Nucleus accumbens (tissue), 56 donors: ENCODE measurements at places on chromosomes 6 and 20.

DNA sequence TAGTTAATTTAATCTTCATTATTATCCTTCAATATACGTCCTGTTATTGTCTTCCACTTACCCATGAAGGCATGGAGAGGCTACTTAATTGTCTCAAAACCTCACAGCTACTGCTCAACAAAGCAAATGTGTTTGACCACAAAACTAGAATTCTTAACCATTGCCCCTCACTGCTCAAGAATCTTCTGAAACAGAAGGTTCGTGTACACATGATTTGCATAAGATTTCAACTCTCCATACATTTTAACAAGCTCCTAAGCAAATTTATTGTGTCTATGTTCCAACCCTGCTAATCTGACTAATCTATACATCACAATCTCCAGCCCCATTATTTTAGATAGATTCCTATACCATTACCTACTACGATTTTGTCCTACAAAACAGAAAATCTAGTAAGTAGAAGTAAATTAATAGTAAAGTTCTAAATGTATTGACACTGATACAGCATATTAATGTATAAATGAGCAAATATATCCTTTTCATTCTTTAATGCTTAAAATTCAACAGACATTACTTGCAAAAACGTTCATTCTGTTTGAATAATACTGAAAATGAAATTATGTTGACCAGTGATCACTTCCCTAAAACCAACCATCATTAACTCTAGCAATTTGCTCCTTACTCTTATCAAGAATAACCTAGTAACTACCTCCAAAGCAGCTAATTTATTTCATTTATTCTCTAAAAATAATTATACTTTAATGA, 89.7 kb upstream of the RNF217 start:
- no peak for DNase-seq

GRCh38 chr6:85751374-85752055, 108.8 kb upstream of the SYNCRIP start:
- no peak for DNase-seq

GRCh38 chr20:36768768-36769430, 4.7 kb downstream of the DSN1 start:
- no peak for DNase-seq

- DNase-seq = no peak
Measured at GRCh38 chr6:119346936-119347335, 2.6 kb downstream of the MAN1A1 start.

DNA sequence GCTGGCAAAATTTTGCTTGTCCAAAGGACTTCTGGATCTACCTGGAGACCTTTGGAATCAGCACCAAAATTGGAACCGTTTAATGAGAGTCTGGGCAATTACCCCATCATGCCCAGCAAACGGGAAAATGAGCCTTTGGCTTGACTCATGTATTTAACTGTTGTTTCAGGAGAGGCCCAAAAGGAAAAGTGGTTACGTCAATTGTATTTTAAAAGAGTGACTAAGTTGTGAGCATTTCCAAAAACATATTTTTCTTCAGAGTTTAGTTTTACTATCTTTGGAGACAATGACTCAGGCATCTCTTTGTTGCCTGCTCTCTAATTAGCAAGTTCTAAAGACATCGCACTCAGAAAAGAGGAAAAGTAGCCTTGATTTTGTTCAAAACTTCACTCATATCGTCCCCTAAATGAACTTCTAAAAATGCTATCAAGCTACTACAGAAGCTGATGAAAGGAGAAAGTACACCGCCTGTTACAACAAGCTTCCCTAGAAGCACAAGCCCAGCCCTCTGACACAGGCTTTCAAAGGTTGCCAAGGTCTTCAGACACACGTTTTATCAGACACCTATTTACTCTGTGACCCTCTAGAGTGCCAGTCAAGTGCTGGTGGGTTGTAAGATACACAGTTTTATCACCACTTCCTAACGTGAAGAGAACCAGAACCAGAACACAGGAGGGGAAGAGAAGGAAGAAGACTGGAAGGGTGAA, 146.2 kb downstream of the TBX18 start:
- DNase-seq = no peak

DNA sequence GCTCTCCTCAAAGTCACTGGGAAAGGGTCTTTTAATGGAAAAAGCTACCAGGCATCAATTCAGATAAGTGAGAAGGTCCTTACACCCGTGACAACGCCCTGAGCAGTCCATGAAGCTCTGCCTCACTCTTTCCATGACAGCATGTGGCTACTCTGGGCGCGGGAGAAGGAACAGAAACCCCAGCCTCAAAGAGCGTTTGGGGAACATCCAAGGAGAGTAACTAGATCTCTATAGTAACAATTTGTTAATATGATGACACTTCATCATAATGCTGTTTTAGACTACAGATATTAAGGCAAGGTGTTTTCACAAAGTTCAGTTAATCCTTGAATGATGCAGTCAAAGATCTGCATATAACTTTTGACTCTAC, 55.2 kb downstream of the KIF6 start:
- no peak for DNase-seq

DNA sequence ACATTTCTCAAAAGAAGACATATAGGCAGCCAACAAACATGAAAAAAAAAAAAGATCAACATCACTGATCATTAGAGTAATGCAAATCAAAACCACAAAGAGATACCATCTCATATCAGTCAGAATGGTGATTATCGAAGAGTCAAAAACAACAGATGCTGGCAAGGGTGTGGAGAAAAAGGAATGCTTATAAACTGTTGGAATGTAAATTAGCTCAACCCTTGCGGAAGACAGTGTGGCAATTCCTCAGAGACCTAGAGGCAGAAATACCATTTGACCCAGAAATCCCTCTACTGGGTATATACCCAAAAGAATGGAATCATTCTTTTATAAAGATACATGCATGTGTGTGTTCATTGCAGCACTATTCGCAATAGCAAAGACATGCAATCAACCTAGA, 303.8 kb upstream of the THEMIS start:
- no peak for DNase-seq

DNA sequence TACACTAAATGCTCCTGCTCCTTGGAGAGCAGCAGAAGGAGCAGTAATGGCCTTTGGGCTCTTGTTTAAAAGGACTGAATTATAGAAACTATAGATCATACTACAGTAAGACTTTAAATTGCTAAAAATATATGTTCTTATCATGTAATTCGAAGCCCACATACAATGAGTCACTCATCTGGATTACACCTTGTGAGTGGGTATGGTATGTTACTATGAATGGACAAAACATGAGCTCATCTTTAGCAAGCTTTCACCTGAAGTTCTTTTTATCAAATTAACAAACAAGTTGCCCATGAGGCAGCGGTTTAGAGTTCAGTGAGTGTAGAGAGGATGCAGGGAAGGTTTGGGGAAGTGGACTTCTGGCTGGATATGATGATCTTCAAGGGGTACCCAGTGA, 114.4 kb upstream of the CCN2 start:
- no peak for DNase-seq

DNA sequence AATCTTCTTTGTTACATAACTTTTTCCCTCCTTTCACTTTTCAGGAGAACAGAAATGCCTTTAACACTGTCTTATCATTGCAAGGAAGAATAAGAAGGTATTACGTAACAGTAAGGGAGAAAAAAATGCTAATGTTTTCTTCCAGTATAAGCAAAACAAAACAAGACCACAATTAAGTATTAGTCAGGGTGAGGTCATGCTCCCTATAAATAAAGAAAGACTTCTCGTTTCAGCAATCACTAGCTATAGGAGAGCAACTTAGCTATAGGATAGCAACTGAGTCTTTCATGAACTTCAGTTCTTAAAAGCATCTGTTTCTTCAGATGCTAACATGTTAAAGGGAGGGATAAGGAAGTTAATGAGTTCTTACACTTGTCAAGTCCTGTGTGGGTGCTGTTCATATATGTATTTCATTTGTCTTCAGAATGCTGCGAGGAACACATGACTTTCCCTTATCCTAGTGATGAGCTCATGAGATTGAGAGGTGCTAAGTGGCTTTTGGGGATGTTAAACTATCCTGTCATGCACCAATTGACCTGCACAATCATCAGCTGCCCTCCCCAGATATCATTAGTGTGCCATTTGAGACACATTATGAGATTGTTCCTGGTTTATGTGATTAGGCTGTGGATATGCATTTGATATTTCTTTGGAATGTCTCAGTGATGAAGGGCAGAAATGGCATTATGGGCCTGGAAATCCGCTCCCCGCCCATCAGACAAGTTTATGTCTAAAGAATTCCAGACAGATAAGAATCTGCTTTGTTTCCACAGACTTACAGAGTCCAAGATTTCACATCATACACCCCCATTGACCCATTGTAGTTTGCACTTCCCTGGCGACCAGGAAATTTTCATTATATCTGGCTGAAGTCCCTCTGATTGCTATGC, 37.5 kb downstream of the LAMA4 start:
- DNase-seq = no peak

DNA sequence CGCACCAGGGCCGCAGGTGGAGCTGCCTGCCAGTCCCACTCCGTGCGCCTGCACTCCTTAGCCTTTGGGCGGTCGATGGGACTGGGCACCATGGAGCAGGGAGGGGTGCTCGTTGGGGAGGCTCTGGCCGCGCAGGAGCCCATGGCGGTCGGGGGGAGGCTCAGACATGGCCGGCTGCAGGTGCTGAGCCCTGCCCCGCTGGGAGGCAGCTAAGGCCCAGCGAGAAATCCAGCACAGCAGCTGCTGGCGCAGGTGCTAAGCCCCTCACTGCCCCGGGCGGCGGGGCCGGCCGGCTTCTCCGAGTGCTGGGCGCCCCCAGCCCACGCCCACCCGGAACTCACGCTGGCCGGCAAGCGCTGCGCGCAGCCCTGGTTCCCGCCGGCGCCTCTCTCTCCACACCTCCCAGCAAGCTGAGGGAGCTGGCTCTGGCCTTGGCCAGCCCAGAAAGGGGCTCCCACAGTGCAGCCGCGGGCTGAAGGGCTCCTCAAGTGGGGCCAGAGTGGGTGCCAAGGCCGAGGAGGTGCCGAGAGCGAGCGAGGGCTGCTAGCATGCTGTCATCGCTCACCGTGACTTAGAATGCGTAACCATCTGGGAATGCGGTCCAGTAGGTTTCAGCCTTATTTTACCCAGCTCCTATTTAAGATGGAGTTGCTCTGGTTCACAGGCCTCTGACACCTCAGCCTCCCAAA, 77.3 kb downstream of the C6orf52 start:
- DNase-seq = no peak

DNA sequence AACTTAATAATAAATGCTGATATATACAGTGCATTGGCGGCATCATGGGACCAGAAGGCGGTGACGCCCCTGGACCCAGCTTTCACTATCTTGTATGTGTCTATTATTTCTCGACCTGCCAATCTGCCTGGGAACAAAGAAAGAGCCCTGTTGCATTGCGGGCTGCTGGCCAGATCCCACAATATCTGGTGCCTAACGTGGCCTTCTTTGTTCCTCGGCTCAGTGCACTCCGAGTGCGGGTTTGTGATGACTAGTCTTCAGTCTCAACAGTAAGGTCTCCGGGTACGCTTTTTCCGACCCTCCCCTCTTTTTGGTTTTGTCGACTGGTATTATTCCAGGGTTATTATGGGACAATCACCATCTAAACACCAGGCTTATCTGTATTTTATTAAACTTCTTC, 291.5 kb downstream of the TBC1D32 start:
- DNase-seq = no peak

- DNase-seq = no peak
Measured at GRCh38 chr6:72504406-72504805, 117.5 kb upstream of the KCNQ5 start.

- DNase-seq = no peak
Measured at GRCh38 chr6:124858564-124858963, 103.7 kb upstream of the RNF217 start.

DNA sequence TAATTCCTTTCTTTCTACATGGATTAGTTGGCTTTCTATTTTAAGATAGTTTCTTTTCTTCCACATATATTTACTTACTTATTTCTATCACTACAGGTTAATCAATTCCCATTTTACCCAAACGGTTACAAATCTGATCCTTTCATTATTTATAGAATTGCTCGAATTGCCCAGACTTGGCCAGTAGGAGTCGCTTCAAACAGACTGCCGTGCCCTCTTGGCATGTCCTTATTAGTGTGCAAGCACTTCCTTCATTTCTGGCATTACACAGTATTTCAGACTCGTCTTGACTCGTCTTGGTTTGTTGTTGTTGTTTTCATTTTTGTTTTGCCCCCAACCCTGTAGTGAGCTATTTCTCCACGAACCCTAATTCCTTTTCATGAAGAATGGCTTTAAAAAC, 74.6 kb downstream of the SAMD3 start:
- no peak for DNase-seq

DNA sequence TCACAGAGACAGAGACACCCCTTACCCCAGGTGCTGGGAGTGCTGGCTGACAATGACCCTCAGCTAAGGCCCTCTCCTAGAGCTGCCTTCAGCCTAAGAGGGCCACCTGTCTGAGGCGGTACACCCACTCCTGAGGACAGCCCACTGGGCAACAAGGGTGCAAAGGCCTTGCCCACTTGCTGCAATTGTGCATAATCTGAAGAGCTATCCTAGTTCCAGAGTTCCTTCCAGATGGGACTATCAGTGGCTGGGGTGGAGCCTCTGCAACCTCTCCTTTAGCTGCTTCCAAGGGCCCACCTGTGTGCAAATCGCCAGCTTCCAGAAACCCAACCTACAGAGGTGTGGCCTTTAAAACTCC, 87.5 kb downstream of the PREX1 start:
- no peak for DNase-seq

- no peak for DNase-seq
Measured at GRCh38 chr6:132768051-132768517, 10.4 kb upstream of the VNN2 start.

DNA sequence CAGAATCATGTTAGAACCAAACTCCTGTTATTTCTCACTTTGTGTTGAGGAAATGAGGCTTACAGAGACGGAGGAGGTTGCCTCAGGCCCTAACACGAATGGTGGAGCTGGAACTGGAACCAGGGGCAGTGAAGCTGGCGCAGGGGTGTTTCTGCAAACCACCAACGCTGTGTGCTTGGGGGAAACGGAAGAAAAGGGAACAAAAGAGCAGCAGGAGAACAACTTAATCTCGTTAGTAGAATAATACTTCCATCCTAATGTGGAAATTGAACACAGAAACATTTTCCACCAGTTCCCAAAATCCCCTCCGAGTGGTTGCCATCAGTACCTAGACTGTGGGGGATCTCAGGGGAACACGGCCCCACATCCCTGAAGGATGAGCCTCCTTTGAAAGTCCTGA, 103.4 kb upstream of the FRMD1 start:
- no peak for DNase-seq

DNA sequence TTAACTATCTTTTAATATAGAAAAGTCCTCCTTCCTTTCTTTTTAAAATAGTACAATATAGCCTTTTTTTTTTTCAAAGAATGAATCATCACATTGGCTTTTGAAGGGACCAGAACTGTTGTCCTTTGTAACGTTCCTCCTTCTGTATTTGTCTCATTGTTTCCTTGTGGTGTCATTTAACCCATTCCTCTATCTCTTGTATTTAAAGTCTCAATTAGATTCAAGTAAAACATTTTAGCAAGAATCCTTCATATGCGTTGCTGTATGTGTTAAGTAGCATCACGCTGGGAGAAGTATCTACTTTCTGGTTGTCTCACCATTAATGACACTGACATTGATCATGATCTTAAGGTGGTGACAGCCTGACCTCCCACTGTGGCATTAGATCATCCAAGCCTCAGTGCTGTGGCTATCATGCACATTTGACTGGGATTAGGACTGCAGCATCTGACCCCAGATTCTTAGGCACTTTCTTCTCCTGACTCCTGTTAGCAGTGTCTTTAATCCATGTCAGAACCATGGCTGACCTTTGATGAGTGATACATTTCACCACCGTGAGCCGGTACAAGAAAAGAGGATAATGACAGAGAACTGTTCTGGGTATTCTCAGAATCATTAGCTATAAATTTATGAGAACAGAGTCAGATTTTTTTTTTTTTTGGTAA, 67.5 kb upstream of the TFB1M start:
- DNase-seq = no peak
